ENCODE measurements at places on chromosomes 7 and 10.

- DNase-seq: peak; percentile 59
These were observed 650 bp upstream of the ZFAND2A start for GRCh38 chr7:1160670-1161021.

GRCh38 chr7:157671358-157672255, 334.8 kb downstream of the DNAJB6 start:
- no peak for DNase-seq

- DNase-seq: no peak
These were observed 477.4 kb upstream of the KLF6 start for GRCh38 chr10:4262449-4262848.

DNA sequence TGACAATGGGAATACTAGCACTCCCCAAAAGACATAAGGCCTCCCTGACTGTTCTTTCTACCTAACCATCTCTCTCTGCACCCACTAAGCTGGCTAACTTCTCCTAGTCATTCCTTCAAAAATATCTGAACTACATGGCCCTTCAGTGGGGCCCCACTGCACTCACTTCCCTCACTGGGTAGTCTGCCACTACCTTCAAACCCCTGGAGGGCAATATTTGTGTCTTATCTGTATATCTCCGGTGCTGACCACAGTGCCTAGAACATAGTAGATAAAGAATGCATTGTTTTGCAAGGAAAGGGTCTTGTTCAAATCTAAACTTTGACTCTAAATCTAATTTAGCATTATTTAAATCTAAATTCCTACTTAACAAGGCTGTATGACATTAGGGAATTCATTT, 44.3 kb downstream of the CACUL1 start:
- DNase-seq: peak; percentile 40

DNA sequence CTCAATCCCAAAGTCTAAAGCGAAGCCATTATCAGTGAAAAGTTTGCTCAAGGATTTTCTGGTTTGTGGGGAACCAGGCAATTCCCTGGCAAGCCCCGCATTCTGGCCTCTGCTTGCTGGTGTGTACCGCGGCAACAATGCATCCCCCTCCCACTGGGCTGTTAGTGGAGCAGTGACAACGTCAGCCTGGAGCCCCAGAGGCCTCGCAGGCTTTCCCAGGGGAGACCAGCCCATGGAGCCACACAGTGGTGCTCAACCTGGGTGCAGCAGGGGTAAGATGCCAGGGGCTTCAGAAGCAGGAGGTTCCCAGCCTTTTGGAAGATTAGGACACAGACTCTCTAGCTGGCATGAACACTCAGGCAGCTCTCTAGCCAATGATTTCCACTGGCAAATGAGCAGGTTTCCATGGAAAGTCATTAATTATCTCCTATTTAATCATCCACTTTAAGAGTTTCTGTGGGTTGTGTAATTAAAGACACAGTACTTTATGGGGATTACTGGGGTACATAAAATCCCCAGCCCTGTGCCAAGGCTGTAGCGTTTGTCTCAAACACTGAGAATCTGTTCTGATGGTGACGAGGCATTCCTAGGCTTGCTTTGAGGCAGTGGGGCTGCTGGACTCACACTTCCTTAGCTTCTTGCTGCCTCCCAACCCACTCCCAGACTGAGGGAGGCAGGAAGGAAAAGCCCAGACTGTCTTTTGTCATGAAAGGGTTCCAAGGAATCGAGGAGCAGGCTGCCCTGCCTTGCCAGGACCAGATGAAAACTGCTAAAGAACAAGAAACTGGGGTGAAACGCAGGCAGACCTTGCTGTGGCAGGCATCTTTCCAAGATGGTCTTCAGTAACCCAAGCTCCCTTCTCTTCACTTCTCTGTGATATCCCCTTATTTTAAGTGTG, 411.9 kb upstream of the SHH start:
- no peak for DNase-seq

DNA sequence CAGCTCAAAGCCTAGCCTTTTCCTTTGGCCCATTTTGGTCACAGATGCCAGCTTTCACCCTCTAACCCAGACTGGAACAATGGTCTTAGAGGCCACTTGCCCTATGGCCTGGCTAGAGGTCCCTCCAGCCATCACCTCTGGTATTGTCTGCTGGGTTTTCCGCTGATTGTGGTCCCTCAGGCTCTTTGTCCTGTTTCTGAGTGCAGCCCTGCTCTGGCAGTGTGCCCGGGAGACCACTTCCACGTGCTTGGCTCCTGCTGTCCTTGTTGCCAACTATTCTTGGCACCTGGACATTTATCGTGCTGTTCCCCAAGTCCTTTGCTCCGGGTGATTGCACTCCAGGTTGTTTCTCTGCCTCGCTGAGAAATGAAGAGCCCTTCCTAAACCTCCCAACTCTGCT, 53.3 kb upstream of the FAM180A start:
- no peak for DNase-seq

GRCh38 chr10:35307297-35307696, 29.0 kb upstream of the CCNY start:
- DNase-seq: no peak

DNA sequence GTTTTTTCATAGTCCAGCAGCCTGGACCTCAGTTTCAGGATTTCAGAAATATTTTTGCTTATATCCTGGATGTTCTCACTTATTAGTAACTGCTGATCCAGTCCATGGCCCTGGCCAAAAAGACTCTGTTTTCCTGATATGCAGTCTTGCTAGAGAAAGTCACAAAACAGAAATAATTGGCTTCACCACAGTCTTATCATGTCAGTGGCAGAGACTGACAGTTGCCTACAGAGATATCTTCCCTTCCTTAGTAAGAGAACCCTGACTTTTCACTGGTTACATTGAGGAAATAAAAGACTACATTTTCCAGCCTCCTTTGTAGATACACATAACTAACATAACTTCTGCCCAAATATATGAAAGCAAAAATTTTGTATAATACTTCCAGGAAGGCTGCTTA, 56.6 kb downstream of the AHR start:
- no peak for DNase-seq

GRCh38 chr10:19930936-19931893, 115.0 kb downstream of the PLXDC2 start:
- no peak for DNase-seq

- peak; percentile 32 for DNase-seq
These were observed 1.8 kb downstream of the HNRNPF start for GRCh38 chr10:43407148-43407575.

DNA sequence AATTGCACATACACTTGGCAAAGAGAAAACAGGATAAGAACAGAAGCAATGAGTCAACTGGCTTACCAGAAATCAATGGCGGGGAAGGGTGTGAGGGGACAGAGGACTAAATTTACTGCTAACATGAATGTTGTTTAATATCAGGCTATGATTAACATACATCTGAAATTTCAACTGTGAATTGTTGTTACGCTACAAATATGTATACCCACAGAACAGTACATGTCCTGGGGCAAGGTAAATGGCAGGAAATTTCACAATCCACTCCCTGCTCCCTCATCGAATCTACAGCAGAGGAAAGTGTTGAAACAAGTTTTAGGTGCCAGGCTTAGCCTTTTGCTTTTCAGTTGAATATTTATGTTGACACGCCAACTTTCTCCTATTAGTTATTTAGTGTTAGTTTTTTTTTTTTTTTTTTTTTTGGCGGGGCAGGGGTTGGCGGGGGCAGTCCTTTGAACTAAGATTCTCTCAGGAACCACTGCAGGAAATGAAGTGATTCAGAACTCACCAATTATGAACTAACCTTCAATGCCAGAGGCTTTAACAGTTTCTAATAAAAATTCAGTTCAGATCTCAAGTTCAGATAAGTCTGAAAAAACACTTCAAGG, 99.0 kb downstream of the UBE2H start:
- DNase-seq: peak; percentile 60

- DNase-seq: peak; percentile 81
These were observed 3.9 kb downstream of the NFKB2 start for GRCh38 chr10:102399217-102400021.
